Vein endothelial cell (primary cell): ENCODE measurements at places on chromosomes 5 and 9. TPM values are rescaled to one million over a fixed set of nuclear protein-coding genes. Genes with fewer than 3 reads are reported as not detected.

Gene SLC22A4
- 4.9 and 5.0 TPM in 2 replicates for total RNA-seq

Gene ZBTB26
- 4.7 and 5.6 TPM in 2 replicates for total RNA-seq

Gene TLX3
- total RNA-seq = not detected in 2 replicates

Gene ARSB
- total RNA-seq = 20.9 and 29.0 TPM in 2 replicates

Gene CD72
- total RNA-seq = not detected in 2 replicates

Gene SV2C
- not detected in 2 replicates for total RNA-seq

Gene GZMA
- 0.33 TPM in 1 of 2 replicates, not detected in the other for total RNA-seq
